CD4-positive, alpha-beta T cell treated with Interleukin-12 subunit alpha and Interleukin-12 subunit beta, for 1 hour (primary cell): ENCODE measurements at places on chromosomes 1 and 21.

DNA sequence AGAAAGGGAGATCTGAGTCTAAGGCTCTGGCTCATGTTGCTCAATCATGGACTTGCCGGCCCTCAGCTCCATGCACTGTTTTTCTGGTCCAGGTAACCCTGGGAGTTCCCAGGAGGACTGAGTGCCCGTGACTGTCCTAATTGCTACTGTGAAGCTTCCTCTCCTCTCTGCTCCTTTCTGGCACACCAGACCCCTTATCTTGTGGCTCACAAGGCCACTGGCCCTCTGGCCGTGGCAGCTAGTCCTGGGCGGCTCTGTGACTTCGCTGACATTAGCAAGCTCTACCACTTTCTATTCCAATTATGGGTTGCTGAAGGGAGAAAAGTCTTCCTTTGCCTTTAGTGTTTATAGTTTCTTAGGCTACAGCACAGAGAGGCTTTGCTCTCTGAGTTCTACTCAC is 380.2 kb downstream of the RWDD3 start:
- DNase-seq: no peak

- no peak for DNase-seq
These were observed 16.4 kb upstream of the RNF186 start for GRCh38 chr1:19831441-19831840.

DNA sequence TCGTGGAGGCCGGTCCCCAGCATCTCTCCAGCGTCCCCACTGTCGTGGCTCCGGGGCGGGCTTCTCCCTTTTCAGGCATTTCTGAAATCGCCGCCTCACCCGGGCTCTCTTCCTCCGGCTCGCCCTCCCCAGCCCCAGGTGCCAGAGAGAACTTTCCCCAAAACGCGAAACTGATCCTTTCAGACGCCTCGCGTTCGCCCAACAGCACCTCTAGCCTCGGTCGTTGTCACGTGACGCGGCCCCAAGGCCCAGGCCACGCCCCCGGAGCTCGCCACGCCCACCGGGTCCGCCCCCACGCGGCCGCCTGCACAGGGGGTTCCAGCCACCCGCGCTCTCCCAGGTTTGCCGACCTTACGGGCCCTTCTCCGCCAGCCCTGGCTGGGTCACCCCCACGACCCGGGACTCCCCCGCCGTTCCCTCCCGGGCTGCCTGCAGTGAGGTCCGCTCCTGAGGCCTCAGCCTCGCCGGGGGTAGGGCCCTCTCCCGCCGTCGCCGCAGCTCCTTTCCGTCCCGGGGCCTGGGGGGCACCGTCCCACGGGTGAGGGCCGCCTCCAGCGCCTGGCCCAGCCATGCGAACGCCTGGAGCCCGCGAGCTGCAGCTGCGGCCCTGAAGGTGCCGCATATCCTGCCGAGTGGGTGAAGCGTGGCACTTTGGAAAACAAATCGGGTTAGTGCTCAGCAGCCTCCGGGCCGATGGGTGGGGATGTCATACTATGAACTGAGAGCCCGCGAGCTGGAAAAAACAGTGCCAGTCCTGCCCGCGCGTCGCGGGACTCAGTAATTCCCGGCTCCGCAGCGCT is 21.0 kb downstream of the H3-3A start:
- DNase-seq: peak; percentile 94

DNA sequence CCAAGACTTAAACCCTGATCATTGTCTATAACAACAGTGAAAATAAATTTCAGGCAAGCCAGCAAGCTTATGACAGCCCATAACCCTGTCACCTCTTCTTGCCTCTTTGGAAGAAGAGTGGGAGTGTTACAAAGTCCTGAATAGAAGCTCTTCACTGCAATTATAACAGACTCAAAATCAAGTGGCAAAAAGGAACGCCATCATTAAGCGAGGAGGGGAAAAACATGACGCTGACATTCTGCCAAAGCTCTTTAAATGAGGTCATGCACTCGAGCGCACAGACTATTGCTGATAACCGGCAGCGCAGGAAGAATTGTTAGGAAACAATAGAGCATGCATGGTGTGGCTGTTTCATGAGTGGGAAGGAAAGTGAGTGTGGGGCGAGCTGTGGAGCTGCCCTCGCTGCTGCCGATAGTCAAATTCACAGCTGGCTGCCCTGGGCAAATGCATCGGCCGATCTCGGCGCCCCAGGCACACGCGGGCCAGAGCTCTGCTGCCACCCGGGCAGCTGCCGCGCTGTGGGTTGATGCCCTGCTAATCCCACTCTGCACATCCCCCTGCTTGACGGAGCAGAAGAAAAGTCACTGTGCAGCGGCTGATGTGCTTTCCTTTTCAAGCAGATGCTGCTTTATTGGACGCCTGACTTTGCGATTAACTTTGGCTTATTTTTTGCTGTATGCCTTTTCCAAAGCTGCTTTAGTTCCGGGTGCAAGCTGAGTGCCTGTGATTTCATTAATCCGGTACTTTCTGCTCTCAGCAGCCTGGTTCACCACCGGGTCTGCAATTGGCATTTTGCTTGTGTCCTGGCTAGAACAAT is 102.4 kb upstream of the ST6GALNAC5 start:
- no peak for DNase-seq

DNA sequence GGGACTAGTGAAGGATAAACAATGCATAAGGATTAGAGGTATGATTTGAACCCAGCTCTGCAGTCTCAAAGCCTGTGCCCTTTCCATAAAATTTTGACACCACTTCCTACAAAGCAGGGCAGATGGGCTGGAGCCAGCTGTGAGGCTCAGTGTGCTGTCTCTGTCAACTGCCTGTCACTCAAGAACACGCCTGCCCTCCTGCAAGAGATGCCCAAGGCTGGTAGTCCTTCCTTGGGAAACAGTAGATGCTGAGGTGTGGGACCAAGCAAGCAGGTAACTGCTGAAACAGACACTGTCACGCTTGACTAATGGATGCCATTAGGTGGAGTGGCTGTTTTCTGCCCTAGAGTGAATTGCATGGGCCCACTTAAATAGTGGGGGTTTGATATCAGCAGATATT is 402.0 kb downstream of the PTPRU start:
- DNase-seq: no peak

- DNase-seq: peak; percentile 69
These were observed 18.9 kb upstream of the ZNF683 start for GRCh38 chr1:26391450-26391849.

DNA sequence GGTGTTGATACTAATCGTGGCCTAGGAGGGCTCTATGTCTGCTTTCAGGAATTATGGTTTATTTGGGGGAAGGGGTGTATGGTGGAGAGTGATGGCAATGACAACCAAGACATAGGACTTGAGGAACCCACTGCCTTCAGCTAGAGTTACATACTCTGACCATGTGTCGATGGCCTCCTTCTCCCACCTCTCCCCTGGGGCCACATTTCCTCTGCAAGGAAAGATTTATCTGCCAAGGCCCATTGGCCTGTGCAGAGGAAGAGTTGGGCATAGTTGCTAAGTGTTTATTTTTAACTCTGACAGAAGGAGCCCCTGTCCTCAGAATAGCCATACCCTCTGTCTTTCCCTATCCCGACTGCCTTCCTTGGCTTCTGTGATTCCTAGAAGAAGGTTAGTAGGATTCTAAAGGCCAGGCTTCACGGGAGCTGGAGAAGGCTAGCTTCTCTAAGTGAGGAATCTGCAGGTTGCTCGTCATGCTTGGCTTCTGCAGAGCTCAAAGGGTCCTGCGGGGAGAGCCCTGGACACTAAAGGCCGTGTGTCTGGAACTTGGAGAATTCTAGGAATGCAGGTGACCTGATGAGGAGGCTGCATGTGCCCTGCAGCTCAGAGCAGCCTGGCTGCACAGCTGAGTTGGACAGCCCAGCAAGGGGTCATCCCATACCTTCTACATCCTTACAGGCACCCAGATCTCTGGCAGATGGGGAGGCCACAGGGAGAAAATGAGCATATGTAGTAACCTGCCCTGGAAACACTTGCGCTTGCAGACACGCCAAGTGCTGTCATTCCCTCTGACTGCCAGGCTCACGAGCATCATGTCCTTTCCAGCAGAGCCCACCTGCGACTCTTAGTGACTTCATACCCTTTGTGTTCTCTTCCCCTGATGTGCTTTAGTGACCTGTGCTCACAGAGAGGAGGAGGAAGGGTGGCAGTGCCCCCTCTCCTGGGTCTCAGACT is 9.7 kb downstream of the MAPKAPK2 start:
- no peak for DNase-seq

DNA sequence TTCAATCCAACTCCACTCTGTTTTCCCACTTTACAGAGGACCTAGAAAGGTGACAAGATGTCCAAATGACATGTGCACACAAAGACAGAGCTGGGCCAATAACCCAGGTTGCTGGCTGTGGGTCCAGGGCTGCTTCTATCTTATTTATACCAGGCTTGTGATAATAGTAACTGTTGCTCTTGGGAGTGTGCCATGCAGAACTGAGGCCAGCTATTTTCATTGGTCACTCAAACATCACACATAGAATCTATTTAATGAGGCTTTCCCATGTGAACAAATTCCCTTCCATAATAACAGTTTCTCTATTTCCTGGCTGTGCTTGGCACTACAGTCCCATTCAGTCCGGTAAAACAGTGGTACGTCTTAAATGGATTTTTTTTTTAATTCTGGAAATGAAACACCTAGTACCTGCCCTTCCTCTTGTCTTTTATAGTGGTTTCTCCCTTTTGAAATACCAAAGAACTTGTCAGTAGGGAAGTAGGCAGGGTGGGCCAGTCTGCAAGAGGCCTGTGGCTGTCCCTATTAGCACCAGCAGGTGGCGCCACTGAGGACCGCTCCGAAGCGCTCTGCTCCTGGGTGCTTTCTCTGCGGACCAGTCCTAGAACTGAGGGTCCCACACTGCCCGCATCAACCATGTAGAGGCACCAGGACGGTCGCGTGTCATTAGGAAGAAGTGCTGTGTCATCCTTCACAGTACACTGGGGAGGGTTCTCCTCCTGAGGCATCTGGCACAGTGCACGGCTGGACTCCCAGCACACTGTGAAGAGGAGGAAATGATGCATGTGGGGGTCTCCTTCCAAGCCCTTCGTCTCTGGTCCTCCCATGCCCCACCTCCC is 52.1 kb downstream of the GPR161 start:
- peak; percentile 54 for DNase-seq

- DNase-seq: no peak
These were observed 54.1 kb upstream of the LRRC7 start for GRCh38 chr1:69513601-69514000.

DNA sequence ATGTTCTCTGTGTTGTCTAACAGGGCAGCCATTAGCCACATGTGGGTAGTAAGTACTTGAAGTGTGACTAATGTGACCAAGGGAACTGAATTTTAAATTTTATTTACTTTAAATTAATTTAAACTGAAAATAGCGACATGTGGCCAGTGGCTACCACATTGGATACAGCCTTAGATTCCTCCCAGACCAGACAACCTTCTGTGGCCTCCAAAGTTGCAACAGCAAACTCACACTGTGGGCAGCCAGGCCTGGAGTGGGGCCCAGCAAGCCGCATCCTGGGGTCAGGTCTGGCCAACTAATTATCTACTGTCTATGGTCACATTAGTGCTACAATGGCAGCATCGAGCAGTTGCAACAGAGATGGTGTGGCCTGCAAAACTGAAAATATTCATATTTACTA is 11.7 kb downstream of the EIF2D start:
- DNase-seq: no peak

DNA sequence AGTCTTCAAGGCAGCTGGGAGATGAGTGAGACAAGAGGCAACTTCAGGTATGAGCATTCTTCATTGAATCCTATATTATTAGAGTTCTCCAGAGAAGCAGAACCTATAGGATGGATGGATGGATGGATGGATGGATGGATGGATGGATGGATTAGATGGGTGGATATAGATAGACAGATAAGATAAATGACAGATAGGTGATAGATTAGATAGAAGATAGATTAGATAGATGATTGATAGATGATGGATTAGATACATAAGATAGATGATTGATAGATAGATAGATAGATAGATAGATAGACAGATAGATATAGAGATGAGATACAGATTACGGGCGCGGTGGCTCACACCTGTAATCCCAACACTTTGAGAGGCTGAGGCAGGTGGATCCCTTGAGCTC is 43.2 kb upstream of the SPOCD1 start:
- DNase-seq: no peak

DNA sequence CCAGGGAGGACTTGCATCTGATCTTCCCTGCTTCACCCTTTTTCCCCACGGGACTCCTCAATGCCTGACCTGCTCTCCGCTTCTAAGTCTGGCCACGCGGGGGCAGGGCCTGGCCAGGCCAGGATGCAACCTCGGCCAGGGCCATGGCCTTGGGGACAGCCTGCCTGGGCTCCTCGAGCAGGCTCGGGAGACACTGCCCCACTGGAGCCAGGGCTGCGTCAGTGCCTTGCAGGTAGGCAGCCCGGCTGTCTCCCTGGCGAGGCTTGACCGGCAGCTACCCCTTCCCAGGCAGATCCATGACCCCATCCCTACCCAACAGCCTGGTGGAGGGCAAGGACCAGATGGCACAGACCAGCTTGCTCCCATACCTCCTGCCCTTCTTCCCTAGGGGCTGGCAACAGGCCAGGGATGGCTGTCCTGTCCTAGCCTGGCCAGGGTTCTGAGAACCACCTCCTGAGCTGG is 2.7 kb upstream of the PRDM16 start:
- DNase-seq: no peak

GRCh38 chr1:31215065-31215570 is 24.6 kb downstream of the NKAIN1 start:
- DNase-seq: no peak

DNA sequence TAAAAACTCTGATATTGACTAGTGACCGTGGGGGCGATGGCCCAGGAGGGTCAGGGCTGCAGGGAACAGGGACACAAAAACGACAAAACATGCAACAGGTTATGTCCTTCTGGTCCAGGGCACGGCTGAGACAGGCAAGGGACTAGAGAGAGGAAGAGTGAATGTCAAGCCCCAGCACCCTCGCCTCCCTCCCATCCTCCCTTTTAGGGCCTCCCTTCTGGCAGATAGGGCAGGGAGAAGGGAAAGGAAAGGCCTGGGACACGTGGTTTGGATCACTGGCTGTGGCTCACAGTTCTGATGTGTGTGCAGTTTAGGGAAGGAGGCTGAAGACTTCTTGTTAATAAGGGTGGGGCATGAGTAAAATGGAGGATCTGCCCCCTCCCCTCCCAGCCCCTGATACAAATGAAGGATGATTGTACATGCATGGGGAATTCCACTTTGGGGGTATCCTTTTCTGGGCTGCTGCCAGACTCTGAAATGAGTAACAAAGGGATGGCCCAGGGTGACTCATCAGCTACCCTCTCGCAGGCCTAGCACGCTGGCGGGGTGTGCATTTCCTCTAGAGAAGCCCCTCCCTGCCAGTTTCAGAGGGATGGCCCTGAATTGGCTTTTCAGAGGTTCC is 14.2 kb downstream of the CAPN2 start:
- peak; percentile 90 for DNase-seq

DNA sequence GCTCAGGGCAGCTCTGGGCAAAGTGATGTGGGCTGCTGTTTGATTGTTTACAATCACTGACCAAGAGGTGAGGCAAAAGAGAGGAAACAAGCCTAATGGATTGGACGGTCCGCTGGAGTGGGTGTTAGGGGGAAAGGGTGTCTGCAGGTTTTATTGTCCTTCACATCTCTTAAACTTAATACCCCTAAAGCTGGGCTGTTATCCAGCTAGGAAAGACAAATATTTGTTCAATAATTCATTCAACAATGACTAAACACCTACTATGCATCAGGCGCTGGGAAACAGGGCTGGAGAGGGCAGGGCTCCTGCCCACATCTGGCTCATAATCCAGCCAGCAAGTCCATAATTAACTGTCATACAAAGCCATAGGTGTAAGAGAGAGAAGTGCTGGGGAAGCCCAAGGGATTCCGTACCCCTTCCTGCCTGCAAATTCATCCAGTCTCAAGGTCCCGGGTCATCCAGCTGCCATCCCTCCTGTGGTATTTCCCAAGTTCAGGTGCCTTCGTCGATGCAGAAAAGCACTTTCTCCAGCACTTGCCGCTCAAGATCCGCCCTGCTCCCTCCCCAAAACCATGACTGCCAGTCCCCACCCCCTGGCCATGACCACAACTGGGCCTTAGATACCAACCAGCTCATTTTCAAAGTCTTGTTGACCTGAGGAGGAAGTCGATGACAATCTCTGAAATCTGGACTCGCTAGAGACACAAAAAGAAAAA is 10.7 kb downstream of the TMEM63A start:
- no peak for DNase-seq
